ENCODE measurements at places on chromosomes 2 and 18. TPM values are rescaled to one million over a fixed set of nuclear protein-coding genes. Genes with fewer than 3 reads are reported as not detected.

AQP12A gene
- not detected for total RNA-seq

TMEM37 gene
- total RNA-seq: 2.3 TPM

ZEB2 gene
- 0.81 TPM for total RNA-seq

REG3G gene
- total RNA-seq: 0.86 TPM

SAG gene
- total RNA-seq: not detected

GRCh38 chr18:30150586-30151250 is 891.8 kb downstream of the DSC3 start:
- H3K4me3 ChIP-seq: no peak overlapping the region
- no peaks in the 10 kb centered on the region for H3K27me3 ChIP-seq
- DNase-seq: no peak
- H3K36me3 ChIP-seq: no peaks in the 10 kb centered on the region
- no peaks in the 10 kb centered on the region for H3K4me1 ChIP-seq

- H3K4me1 ChIP-seq: no peaks in the 10 kb centered on the region
- H3K27me3 ChIP-seq: 0 out of 2 replicates have a peak, but pooled peaks cover 3% of the 10 kb centered on the region
- no peak for DNase-seq
- no peak overlapping the region for H3K4me3 ChIP-seq
These were observed 30.2 kb downstream of the ARHGAP25 start for GRCh38 chr2:68764806-68765311.

DNA sequence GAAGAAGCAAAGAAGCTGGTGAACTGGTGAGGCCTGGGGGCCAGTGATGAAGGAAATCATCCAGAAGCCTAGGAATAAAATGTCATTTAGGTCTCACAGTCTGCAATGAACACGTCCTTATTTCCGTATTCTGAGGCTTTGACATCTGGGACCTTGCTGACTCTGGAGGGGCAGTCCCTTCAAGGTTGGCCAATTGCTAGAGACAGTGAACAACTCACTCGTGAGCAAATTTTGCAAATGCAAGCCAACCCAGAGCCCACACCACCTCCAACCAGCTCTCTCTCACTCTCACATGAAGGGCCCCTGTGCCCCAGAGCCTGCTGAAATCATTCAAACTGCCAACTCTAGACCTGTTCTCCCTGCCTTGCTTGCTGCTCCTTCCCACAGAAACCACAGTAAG is 279.1 kb upstream of the LYPD1 start:
- H3K27ac ChIP-seq: no peak overlapping the region
- H3K27me3 ChIP-seq: peaks cover 9% of the 10 kb centered on the region
- no peak overlapping the region for H3K4me3 ChIP-seq
- H3K4me1 ChIP-seq: no peaks in the 10 kb centered on the region
- no peak for DNase-seq

DNA sequence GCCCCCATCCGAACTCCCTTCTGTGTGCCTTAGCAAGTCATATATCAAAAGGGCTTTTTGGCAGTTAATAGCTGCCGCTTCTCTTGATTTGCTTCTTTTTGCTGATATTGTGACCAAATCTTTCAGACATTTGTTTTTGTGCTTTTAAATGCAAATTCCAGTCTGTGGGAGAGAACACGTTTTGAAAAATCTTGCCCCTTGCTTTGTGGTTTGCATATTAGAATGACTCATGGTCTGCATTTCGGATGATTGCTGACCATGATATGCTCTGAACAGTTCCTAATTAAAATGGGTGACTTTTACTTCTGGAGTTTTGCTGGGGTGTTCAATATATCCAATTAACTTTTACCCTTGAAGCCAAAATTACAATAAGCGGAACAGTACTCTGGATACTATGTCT is 58.2 kb upstream of the ST6GAL2 start:
- DNase-seq: no peak
- H3K27me3 ChIP-seq: no peaks in the 10 kb centered on the region
- no peaks in the 10 kb centered on the region for H3K4me1 ChIP-seq
- H3K36me3 ChIP-seq: no peaks in the 10 kb centered on the region
- no peak overlapping the region for H3K4me3 ChIP-seq
- no peak overlapping the region for H3K27ac ChIP-seq

- peaks cover 37% of the 10 kb centered on the region for H3K27me3 ChIP-seq
- H3K4me1 ChIP-seq: no peaks in the 10 kb centered on the region
- DNase-seq: no peak
- no peaks in the 10 kb centered on the region for H3K36me3 ChIP-seq
- H3K4me3 ChIP-seq: no peak overlapping the region
These were observed 237.2 kb downstream of the TSN start for GRCh38 chr2:121992700-121993099.

GRCh38 chr2:229653531-229653930 is 60.8 kb downstream of the DNER start:
- H3K27me3 ChIP-seq: peaks cover 7% of the 10 kb centered on the region
- no peak overlapping the region for H3K27ac ChIP-seq
- no peak overlapping the region for H3K4me3 ChIP-seq
- DNase-seq: no peak
- no peaks in the 10 kb centered on the region for H3K36me3 ChIP-seq

GRCh38 chr18:11147962-11148679 is 1.2 kb downstream of the PIEZO2 start:
- no peaks in the 10 kb centered on the region for H3K4me1 ChIP-seq
- DNase-seq: no peak
- no peak overlapping the region for H3K27ac ChIP-seq

DNA sequence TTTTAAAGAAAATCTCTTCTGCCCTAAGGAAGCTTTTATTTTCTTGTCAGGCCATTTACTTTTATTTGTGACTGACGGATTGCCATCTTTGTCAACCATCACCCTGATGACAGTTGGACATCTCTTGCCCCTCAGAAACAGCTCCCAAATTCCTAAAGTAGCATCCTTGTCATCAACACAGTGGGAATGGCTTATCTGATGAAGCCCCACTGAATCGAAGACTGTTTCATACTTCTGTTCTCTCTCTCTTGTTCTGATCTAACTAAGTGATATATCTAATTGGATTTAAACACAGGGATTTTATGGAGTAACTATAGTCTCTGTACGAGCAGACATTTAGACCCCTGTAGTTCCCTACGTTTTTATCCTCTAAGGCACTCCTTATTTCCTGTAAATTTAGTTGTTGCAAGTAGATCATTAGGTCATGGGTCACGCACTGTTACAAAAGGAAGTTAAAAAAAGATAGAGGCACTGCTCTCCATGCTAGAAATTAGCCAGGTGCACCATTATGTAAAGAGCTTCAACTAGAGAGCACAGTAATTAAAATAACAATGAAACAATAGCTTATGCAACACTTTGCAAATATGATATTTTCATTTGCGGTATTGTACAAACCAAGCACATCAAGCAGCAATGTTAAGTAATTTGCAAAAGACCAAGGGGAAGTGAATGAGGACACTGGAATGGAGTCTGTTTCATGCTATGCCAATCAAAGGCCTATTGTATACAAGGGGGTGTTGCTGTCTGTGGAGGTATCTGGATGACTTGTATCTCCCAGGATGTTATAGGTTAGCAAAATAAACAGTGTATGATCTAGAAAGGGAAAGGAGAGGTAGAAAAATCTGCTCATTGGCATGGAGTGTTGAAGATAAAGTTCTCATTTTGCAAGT is 284.7 kb downstream of the LRRTM1 start:
- no peaks in the 10 kb centered on the region for H3K4me1 ChIP-seq
- DNase-seq: no peak
- no peak overlapping the region for H3K4me3 ChIP-seq
- H3K36me3 ChIP-seq: no peaks in the 10 kb centered on the region
- no peaks in the 10 kb centered on the region for H3K27me3 ChIP-seq

Measured in HCT116 (cell line).